ENCODE measurements at places on chromosomes 4 and X. TPM values are rescaled to one million over a fixed set of nuclear protein-coding genes. Genes with fewer than 3 reads are reported as not detected.

USP26 gene
- total RNA-seq = not detected

TMPRSS11F gene
- 0.12 TPM for total RNA-seq

XAGE1A gene
- total RNA-seq = not detected

ATP2B3 gene
- total RNA-seq = 0.07 TPM

DNA sequence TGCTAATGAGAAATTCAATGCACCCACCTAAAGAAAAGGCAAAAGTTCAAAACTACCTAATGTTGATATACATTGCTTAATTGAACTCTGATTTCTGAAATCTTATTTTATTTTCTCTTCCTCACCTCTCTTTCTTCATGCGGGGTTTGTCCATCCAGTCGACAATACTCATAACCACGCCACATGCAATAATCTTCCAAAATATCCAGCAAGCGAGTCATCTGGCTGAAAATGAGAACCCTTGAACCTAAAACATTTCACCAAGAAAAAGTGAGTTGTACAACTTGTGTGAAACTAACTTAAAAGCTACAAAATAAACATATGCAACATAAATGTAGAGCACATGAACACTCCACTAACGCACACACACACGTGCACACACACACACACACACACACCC, 26.7 kb downstream of the SMARCA1 start:
- H3K27ac ChIP-seq = no peak overlapping the region
- no peaks in the 10 kb centered on the region for H3K27me3 ChIP-seq
- no peaks in the 10 kb centered on the region for H3K4me1 ChIP-seq

- no peak overlapping the region for H3K4me3 ChIP-seq
- no peak for DNase-seq
- H3K27me3 ChIP-seq = no peaks in the 10 kb centered on the region
- H3K4me1 ChIP-seq = no peaks in the 10 kb centered on the region
Observed at GRCh38 chr4:118955515-118955914, 66.9 kb downstream of the SYNPO2 start.

- H3K27ac ChIP-seq = no peak overlapping the region
- no peaks in the 10 kb centered on the region for H3K4me1 ChIP-seq
- no peak for DNase-seq
- no peaks in the 10 kb centered on the region for H3K27me3 ChIP-seq
- no peaks in the 10 kb centered on the region for H3K36me3 ChIP-seq
Observed at GRCh38 chr4:139655116-139655515, 10.5 kb upstream of the MGST2 start.

DNA sequence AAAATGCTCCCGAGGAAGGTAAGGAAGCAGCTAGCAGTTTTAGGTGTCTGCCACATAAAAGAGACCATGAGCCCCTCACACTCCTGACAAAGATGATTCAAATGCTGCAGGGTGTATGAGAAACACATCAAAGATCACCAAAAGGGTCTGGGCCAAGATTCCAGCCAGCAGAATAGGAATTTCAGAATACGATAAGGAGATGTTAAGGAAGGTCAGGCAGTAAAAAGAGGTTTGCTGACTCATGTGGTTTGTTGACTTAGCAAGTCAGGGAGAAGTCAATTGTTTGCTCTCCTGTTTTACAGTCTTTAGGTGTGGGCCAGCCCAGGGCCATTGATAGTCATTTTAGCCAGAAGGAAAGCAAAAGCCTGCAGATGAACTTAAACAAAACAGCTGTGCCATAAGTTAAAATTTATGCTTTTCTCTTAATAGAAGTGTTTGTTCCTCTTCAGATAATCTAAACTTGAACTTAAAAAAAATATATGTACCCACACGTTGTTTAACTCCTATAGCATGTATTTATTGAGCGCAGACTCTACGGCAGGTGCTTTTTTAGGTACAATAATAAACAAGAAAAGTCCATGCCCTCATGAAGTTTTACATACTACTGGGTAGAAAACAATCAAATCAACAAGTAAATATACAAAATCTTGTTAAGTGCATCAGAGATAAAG, 115.6 kb downstream of the CAMK2D start:
- no peak overlapping the region for H3K27ac ChIP-seq
- no peaks in the 10 kb centered on the region for H3K27me3 ChIP-seq
- DNase-seq = no peak
- no peaks in the 10 kb centered on the region for H3K36me3 ChIP-seq

DNA sequence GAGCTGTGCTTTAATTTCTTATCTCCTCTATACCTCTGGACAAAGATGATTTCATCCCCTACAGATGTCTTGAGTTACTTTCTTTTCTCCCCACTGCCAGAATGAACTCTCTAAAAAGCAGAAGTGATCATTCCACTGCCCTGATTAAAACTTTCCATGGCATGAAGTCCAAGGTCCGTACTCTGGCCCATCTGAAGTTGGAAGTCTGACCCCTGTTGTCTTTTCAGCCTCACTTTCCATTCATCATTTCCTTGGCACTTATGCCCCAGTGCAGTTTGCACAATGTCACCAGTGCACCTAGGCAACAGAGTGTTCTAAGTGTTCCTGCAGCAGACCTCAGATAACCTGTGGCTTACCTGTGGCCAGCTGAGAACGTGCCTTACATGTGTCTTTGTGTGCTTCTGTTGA, 242.4 kb downstream of the FRAS1 start:
- no peak for DNase-seq
- H3K27me3 ChIP-seq = no peaks in the 10 kb centered on the region
- H3K36me3 ChIP-seq = no peaks in the 10 kb centered on the region
- H3K27ac ChIP-seq = no peak overlapping the region
- H3K4me3 ChIP-seq = no peak overlapping the region
- no peaks in the 10 kb centered on the region for H3K4me1 ChIP-seq

- no peaks in the 10 kb centered on the region for H3K4me1 ChIP-seq
- no peak overlapping the region for H3K4me3 ChIP-seq
- no peak for DNase-seq
- no peaks in the 10 kb centered on the region for H3K27me3 ChIP-seq
- H3K27ac ChIP-seq = no peak overlapping the region
- no peaks in the 10 kb centered on the region for H3K36me3 ChIP-seq
Observed at GRCh38 chrX:28901637-28902036, 314.4 kb downstream of the IL1RAPL1 start.

- H3K4me3 ChIP-seq = no peak overlapping the region
- H3K27ac ChIP-seq = no peak overlapping the region
- DNase-seq = no peak
- H3K4me1 ChIP-seq = no peaks in the 10 kb centered on the region
- no peaks in the 10 kb centered on the region for H3K36me3 ChIP-seq
- H3K27me3 ChIP-seq = no peaks in the 10 kb centered on the region
Observed at GRCh38 chr4:119014658-119015057, 121.0 kb upstream of the MYOZ2 start.

GRCh38 chr4:43716721-43717395, 731.8 kb downstream of the KCTD8 start:
- H3K27ac ChIP-seq = no peak overlapping the region
- H3K27me3 ChIP-seq = no peaks in the 10 kb centered on the region
- no peaks in the 10 kb centered on the region for H3K4me1 ChIP-seq
- no peaks in the 10 kb centered on the region for H3K36me3 ChIP-seq

- H3K36me3 ChIP-seq = no peaks in the 10 kb centered on the region
- DNase-seq = no peak
- H3K27me3 ChIP-seq = no peaks in the 10 kb centered on the region
Observed at GRCh38 chr4:37538931-37539330, 147.2 kb downstream of the RELL1 start.

GRCh38 chrX:16188687-16189086, 21.4 kb downstream of the MAGEB17 start:
- H3K4me1 ChIP-seq = no peaks in the 10 kb centered on the region
- H3K27me3 ChIP-seq = peaks cover 3% of the 10 kb centered on the region
- no peaks in the 10 kb centered on the region for H3K36me3 ChIP-seq

DNA sequence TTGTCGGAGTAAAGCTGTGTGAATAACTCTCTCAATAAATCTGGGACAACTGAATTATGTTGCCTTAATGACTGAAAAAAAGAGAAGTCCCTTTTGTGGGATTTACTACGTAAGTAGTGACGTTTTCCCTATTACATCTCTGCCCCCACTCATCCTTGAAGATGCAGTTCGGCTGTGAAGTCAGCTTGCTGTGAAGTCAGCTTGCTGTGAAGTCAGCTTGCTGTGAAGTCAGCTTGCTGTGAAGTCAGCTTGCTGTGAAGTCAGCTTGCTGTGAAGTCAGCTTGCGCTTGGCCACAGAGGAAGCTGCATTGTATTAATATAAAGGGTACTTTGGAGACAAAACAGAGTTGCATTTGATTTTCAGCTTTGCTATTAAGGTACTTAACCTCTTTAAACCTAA, 8.0 kb upstream of the VAMP7 start:
- H3K27me3 ChIP-seq = no peaks in the 10 kb centered on the region
- H3K27ac ChIP-seq = no peak overlapping the region
- no peaks in the 10 kb centered on the region for H3K36me3 ChIP-seq
- H3K4me3 ChIP-seq = no peak overlapping the region
- no peaks in the 10 kb centered on the region for H3K4me1 ChIP-seq

- DNase-seq = no peak
- H3K36me3 ChIP-seq = no peaks in the 10 kb centered on the region
- no peak overlapping the region for H3K4me3 ChIP-seq
- no peaks in the 10 kb centered on the region for H3K4me1 ChIP-seq
- H3K27ac ChIP-seq = no peak overlapping the region
- H3K27me3 ChIP-seq = no peaks in the 10 kb centered on the region
Observed at GRCh38 chr4:11954093-11954492, 525.4 kb upstream of the HS3ST1 start.

- H3K27me3 ChIP-seq = no peaks in the 10 kb centered on the region
- no peak for DNase-seq
- no peaks in the 10 kb centered on the region for H3K4me1 ChIP-seq
- H3K27ac ChIP-seq = no peak overlapping the region
Observed at GRCh38 chr4:157722146-157722545, 450.7 kb downstream of the GASK1B start.

GRCh38 chrX:76029385-76029784, 143.5 kb upstream of the PBDC1 start:
- H3K4me3 ChIP-seq = no peak overlapping the region
- no peak for DNase-seq
- peaks cover 3% of the 10 kb centered on the region for H3K27me3 ChIP-seq
- no peaks in the 10 kb centered on the region for H3K36me3 ChIP-seq
- H3K4me1 ChIP-seq = no peaks in the 10 kb centered on the region
- no peak overlapping the region for H3K27ac ChIP-seq

DNA sequence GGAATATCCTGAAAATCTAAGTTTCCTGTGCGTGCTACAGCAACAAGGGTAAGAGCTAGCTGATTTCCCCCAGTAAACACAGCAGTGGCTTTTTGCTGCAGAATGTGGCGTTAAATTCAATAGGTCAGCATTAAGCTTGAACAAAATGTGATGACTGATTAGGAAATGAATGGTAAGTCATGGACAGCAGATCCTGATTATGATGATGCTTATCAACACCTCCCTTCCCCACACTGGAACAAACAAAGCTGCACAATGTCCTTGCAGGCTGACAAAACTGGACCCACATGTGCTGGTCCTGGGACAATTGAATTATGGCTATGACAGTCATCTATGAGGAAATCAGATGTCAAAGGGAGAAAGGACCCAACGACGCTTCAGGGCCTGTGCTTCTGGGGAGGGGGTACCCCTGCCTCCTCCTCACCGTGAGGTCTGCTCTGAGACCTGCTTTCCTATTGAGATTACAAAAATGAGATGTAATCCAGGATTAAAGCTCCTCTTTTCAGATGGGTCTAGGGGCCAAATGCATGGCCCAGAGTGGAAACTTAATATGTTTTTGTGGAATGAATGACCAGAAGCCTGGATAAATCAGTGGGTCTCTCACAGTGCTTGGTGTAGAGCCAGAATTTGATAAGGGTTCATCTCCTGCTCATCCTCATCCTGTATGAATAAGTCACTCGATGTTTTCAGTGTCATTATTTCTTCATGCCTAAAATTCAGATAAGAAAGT, 32.0 kb upstream of the BOD1L1 start:
- no peak overlapping the region for H3K27ac ChIP-seq
- no peaks in the 10 kb centered on the region for H3K27me3 ChIP-seq
- no peaks in the 10 kb centered on the region for H3K4me1 ChIP-seq
- no peak overlapping the region for H3K4me3 ChIP-seq
- H3K36me3 ChIP-seq = no peaks in the 10 kb centered on the region

GRCh38 chrX:19893727-19894126, 6.3 kb upstream of the SH3KBP1 start:
- H3K4me1 ChIP-seq = no peaks in the 10 kb centered on the region
- no peak overlapping the region for H3K27ac ChIP-seq
- no peak for DNase-seq
- H3K36me3 ChIP-seq = no peaks in the 10 kb centered on the region
- H3K27me3 ChIP-seq = no peaks in the 10 kb centered on the region
- no peak overlapping the region for H3K4me3 ChIP-seq

DNA sequence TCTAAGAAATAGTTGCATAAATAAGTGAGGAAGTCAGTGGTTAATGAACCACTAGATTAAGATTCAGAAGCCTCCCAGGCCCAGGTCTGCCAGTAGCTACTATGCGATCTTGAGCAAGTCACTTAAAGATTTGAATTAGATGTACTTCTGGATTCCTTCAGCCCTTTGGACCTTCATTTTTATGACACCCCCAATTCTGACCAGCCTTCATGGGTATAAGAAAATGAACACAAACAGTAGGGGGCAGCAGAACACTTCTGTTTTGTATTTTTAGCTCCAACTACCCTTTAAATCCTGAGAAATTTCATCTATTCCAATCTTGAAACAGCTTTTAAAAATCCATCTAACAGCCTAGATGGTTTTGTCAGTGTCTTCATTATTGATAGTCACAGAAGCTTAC, 19.0 kb downstream of the TMEM47 start:
- H3K4me3 ChIP-seq = no peak overlapping the region
- H3K27ac ChIP-seq = no peak overlapping the region
- no peaks in the 10 kb centered on the region for H3K27me3 ChIP-seq
- DNase-seq = no peak
- no peaks in the 10 kb centered on the region for H3K4me1 ChIP-seq

- H3K36me3 ChIP-seq = no peaks in the 10 kb centered on the region
- no peak for DNase-seq
- H3K27me3 ChIP-seq = no peaks in the 10 kb centered on the region
- H3K4me1 ChIP-seq = no peaks in the 10 kb centered on the region
Observed at GRCh38 chrX:21374994-21375707, 933 bp downstream of the CNKSR2 start.

DNA sequence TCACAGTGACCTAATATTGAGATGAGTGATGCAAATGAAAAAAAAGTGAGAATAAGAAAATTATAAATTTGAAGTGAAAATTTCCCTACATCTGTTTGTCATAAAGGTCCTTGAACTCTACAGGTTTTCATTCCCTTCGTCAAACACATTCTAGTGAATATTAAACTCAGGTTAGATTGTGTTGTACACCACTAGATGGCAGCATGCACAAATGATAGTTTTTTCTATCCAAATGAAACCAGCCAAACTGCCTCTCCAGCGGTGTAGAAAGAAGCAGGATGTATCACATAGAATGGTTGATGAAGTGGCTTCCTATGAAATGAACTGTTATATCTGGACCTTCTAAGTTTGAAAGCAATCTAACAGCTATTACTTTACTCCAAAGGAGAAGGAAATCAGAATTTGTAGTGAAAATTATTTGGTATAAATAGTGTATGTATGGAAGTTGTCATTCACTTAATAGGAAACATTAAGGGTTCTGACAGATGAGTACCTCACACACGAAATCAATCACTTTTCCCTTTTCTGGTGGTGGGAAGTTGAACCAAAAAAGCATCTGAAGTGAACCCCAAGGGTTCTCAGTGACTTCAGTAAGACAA, 382.7 kb downstream of the UNC5C start:
- H3K27me3 ChIP-seq = no peaks in the 10 kb centered on the region
- no peak for DNase-seq
- no peak overlapping the region for H3K4me3 ChIP-seq
- H3K36me3 ChIP-seq = no peaks in the 10 kb centered on the region
- H3K27ac ChIP-seq = no peak overlapping the region
- H3K4me1 ChIP-seq = no peaks in the 10 kb centered on the region
